Activated T-cell treated with anti-CD3 and anti-CD28 coated beads, Interleukin-2, amount 50 U/mL, for 24 hours (primary cell): ENCODE measurements at places on chromosomes 12 and 14.

DNA sequence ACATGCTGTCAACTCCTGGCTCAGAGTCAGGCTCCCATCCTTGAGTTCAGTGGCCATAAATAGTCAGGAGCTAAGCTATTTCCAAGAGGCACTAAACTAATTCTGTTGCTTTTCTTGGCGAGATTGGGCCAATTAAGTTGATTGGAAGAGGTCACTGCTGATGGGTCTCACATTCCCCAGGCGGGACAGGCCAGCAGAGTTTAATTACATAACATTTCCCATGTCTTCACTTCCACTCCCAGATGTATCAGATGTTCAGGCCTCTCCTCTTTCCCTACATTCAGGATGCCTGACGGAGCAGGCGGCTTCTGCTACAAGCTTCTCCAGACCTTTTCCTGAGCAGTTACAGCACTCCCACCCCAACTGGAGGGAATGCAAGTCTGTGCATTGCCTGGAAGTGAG, 5.3 kb downstream of the NTF3 start:
- DNase-seq: no peak

DNA sequence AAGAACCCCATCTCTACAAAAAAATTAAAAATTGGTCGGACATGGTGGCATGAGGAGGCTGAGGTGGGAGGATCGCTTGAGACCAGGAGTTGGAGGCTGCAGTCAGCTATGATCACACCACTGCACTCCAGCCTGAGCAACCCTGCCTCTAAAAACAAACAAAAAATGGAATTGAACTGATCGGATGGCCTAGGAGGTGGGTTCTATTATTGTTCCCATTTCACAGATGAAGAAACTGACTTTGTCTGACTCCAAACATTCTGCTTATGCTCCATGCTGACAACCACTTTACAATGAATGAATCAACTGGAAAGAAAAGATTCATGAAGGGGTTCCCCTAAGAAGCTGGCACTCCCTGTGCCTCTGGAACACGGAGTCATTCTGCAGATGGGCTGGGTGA, 47.3 kb downstream of the TRPV4 start:
- no peak for DNase-seq

DNA sequence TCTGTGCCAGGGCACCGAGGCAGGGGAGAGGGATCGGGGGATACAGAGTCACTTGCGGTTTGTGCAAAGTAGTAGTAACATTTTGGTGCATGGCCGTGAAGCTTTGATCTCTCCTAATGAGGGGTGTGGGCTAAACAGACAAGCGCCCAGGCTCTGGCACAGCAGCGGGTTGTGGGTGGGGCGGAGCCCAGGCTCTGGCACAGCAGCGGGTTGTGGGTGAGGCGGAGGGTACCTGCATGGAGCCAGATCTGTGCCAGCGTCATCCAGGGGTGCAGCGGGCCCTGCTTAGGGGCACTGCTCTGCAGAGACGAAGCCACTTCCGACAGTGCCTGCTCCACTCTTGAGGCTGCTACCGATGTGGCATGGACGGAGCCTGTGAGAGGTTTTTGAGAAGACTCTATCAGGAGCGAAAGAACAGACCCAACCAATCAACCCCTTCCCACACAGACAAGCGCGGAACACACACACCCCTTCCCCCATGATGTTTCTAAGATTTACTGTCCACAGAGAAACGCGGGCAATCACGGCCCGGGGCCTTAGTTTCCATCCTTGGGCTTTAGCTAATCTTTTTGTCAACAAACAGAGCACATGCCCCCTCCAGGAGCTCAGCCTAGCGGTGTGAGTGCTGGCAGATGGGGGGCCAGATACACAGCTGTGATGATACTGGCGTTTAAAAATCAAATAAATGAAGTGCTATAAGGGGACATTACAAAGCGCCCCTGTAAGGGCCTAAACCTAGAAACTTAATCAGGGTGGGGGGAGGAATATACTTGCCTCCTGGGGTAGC, 196.6 kb downstream of the CALM1 start:
- DNase-seq: no peak

GRCh38 chr14:72111911-72112310, 179.7 kb downstream of the RGS6 start:
- DNase-seq: no peak

GRCh38 chr14:92589213-92589852, 75.8 kb downstream of the RIN3 start:
- DNase-seq: peak; percentile 22

DNA sequence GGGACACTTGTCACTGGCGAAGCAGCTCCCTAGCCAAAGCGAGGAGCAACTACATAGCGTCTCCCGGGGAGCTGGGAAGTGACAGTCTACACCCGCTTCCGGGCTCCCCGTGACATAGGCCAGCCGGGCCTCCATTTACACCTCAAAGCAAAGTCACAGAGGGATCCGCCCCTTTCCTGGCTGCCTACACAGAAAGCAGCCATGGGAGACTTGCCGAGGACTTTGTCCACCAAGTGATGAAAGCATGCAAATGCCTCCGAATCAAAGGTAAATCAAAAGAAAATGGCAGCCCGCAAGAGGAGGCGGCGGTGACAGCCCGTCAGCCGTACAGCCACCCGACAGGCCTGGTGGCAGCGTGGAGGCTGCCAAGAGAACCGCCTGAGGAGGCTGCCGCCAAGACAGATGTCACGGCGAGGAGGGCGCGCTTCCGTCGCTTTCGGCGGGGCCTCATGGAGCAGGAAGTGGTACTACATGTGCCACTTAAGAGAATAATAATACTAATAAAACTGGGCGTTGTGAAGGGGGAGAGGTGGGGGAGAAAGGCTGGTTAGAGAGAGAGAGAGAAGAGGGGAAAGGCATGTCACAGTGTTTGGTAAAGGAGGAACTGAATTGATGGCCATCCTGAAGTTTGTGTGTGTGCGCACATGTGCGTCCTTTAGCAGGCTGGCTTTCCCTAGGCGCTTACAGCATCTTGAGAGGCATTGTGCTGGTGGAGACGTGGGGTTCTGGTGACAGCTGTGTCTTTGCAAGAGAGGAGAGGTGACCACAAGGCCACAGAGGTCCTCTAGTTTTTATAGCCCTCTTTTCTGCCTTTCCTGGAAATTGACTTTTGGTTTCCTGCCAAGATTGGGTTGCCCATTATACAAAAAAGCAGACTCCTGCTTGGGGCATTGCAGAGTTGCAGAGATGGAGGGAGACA, 661.7 kb downstream of the VRK1 start:
- DNase-seq: peak; percentile 87

DNA sequence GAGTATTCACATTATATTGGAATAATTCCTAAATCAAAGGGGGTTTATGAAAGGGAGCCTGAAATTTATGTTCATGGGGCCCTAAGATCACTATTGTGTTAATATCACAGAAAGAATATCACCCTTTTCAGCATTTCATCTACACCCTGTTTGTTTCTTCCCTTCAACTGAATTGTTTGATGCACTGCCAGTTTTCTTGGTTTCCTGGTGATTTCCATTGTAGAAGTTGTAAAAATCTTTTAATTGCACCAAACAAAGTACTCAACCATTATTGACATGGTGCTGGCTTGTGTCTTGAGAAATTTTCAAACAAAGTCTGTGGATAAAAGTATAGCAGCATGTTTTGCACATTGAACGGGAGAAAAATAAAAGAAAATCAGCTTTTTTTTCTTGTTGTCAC, 154.8 kb upstream of the PRKD1 start:
- no peak for DNase-seq

DNA sequence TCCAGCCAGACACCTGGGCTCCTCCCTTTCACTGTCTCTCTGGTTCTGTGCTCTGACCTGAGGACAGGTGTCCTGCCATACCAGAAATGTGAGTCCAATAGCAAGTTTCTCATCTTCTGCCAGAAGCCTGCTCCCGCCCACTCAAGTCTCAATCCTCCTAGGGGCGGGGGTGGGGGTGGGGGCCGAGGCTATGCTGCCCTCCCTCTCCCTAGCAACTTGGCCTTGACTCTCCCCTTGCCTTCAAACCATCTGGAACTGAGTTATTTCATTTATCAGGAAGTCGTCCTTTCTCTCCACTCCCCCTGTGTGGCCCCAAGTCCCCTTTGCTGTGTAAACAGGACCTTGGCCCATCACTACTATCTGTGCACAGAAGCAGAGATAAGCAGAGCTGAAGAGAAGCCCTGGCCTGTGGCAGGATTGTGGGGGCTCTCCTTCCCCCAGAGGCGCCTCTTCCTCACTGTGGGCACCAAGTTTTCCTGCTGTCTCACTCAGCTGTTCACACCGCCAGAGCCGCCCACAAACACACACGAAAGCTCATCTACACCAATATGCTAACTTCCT, 117.1 kb downstream of the DPF3 start:
- no peak for DNase-seq

- DNase-seq: no peak
Measured at GRCh38 chr12:17593715-17594406, 496.1 kb downstream of the RERGL start.

- DNase-seq: no peak
Measured at GRCh38 chr14:101535232-101535631, 26.1 kb upstream of the DIO3 start.

- DNase-seq: peak; percentile 46
Measured at GRCh38 chr12:62631471-62632410, 165.1 kb downstream of the MON2 start.

DNA sequence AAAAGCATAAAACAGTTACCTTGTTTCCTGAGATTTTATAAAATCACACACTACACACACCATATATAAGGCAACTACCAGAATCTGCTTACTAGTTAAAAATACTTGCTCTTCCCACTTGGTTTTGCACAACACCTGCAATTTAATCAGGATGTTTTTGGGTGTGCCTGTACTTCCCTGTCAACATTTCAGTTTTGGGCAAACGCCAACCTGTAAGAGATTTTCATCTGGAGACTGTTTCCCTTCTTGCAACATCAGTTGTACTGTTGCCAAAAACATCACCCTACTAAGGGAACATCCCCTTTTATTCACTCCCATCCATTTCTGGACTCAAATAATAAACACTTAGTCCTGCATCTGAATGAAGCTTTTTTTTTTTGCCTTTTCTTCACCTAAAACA, 172.3 kb downstream of the DUSP6 start:
- DNase-seq: no peak

- DNase-seq: no peak
Measured at GRCh38 chr14:36657399-36658122, 4.1 kb upstream of the PAX9 start.

DNA sequence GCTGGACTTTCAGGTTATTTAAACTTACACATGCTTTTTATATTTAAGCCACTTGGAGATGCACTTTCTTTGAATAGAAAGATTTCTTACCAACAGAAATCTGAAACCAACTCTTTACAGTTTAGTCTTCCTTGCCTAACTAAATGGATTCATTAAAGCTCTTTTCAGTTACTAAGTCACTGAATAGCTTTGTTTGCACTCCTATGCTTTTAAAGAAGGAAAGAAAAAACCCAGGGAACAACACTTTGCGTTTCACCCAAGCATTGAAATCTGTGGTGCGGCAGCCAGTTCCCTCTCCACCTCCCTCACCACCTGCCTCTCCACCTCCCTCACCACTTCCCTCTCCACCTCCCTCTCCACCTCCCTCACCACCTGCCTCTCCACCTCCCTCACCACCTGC, 70.3 kb downstream of the RIMBP2 start:
- DNase-seq: no peak

DNA sequence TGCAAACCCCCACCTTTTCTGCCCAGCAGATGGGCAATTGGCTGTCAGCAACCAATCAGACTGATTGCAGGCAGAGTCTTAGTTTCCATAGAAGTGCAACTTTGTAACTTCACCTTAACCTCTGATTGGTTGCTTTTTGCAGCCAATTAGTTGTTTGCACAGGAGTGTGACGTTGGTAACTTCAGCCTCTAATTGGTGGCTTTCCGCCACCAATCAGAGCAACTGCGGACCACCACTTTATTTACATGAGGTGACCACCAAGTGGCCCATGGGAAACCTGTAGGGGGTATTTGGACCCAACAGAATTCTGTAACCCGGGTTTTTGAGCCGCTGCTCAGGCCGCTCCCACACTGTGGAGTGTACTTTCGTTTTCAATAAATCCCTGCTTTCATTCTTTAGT, 32.3 kb downstream of the CDKN1B start:
- no peak for DNase-seq

DNA sequence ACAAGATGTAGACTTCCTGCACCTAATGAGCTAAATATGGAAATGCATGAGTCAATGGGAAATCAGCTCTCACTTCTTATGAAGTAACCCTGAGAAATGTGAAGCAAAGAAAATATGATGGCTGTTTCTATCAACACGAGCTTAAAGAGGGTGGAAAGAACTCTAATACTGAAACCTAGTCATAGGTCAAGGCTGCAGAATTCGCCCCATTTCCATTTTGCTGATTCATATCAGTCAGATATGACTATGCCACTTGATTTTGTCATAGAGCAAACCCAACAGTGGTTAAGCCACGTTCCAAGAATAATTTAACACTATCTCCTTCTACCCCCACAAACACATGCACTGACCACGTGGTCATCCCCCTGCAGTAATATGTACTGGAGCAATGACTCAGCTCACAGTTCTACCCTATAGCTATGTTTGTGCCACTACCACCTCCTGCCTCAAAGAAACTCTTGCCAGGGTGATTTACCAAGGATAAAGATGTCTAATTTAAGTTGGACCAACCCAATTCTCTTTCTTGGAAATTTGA, 157.5 kb downstream of the TMTC3 start:
- peak; percentile 34 for DNase-seq

DNA sequence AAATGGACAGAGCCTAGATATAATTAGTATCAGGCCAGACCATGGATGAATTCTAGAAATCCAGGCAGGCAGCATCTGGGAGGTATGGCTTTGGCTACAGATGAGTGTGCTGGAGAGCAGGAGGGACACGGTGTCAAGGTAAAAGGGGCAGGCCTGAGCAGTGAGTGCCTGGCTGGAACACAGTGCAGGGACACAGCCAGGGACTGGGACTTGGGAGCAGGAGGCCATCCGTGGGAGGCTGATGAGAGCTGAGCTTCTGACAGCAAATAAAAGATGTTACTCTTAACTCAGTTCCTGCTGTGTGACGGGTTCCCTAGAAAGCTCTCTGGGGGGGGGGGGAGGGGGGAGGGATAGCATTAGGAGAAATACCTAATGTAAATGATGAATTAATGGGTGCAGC, 13.6 kb upstream of the LGALS3 start:
- no peak for DNase-seq

- DNase-seq: no peak
Measured at GRCh38 chr12:119200601-119201000, 21.9 kb downstream of the HSPB8 start.

DNA sequence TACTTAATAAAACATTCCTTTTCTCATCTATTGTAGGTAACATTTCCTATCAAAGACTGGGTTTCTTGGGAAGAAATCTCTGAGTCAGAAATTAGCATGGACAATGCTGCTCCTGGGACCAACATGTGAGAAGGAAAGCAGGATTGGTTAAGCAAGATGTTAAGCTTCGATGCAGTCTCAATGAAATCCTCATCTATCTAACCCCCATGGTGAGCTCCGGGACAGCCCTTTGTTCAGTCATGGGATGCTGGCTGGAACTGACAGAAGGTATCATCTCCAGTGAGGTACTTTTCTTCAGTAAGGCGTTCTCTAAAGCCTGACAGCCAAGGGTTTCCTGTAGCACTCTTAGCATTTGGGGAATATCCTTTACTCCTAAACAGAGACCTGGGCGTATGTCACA, 82.8 kb upstream of the SINHCAF start:
- no peak for DNase-seq

- no peak for DNase-seq
Measured at GRCh38 chr14:103840014-103840413, 7.4 kb downstream of the PPP1R13B start.
